Fibroblast of the conjunctiva (primary cell): ENCODE measurements at places on chromosomes 11 and 22.

GRCh38 chr11:61671527-61671926, 8.7 kb upstream of the DAGLA start:
- no peak for DNase-seq

GRCh38 chr11:119747868-119748660, 19.1 kb upstream of the NECTIN1 start:
- no peak for DNase-seq

DNA sequence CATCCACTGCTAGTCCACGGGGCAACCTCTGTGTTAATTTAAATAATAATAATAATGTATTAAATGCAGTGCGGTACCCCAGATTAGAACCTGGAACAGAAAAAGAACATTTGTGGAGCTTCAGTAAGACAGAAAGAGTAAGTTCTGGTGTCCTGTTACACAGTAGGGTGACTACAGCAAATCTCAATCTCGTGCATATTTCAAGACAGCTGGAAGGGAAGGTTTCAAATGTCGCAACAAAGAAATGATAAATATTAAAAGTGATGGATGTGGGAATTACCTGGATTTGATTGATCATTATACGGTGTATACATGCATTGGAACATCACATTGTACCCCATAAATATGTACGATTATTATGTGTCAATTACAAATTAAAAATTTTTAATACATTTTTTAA, 1.7 kb upstream of the RAC2 start:
- DNase-seq: no peak

GRCh38 chr11:120324932-120325810, at the start of gene TLCD5:
Gene TLCD5, plus strand, starts transcription at chr11:120325299. Its CDS starts 2,143 bp downstream, at chr11:120327442.
- DNase-seq: no peak

GRCh38 chr11:107598225-107599139, 7.5 kb downstream of the ELMOD1 start:
- DNase-seq: no peak

- DNase-seq: no peak
Observed at GRCh38 chr11:123833095-123833494, 26.9 kb upstream of the OR6M1 start.

- DNase-seq: no peak
Observed at GRCh38 chr11:12617632-12618031, 56.6 kb upstream of the TEAD1 start.

- DNase-seq: no peak
Observed at GRCh38 chr11:87092567-87092966, 54.8 kb downstream of the TMEM135 start.

DNA sequence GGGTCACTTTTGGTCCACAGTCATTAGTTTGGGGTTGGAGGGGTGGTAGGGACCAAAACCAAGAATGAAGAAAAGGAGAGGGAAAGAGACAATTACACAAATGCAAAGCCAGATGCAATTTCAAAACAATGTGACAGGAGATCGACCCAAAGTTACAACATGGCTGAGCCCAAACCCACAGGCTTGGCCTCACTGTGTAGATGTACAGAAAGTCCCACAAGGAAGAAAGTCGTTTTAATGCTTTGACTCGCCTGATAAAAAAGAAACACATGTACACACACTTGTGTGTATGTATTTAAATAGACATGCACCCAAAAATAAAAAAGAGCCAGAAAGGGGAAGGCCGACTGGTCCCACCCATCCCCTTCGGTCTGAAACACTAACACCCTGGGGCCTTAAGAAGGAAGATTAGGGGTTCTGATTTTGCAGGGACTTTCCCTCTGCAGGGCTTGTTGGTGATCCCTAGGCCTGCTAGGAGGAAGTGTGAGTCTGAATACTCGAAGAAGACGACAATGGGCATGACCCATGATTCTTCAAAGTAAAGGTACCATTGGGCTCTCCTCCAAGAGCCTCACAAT, 104.1 kb downstream of the ETS1 start:
- DNase-seq: no peak

GRCh38 chr11:8223513-8223900, 40.2 kb downstream of the LMO1 start:
- DNase-seq: no peak

GRCh38 chr11:8604078-8604723, 10.2 kb upstream of the STK33 start:
- DNase-seq: peak; percentile 100

DNA sequence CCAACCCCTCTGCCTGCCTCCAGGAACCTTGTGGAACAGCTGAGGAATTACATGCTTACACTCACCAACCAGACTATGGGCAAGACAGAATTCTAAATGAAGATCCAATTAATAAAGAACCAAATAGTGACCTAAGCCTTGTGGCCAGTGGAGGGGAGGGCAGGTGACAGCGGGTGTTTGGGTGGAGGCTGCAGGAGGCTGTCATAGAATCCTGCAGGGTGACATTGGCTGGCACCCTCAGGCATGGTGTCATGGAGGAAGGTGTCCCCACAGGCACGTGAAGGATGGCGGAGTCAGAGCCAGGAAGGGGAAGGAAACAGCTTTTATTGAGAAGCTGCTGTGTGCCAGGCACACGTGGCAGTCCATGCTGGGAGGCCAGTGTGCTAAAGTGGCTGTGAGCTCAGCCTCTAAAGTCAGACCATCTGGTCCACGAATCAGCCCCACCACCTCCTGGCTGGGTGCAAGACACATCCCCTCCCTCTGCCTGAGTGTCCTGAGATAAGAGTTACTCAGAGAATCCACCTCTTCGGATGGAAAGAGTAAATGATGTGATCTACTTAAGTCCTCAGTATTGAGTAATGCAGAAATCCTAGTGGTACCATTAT, 8.7 kb downstream of the MYO18B start:
- DNase-seq: no peak
